ENCODE measurements at places on chromosomes 7 and 10.

DNA sequence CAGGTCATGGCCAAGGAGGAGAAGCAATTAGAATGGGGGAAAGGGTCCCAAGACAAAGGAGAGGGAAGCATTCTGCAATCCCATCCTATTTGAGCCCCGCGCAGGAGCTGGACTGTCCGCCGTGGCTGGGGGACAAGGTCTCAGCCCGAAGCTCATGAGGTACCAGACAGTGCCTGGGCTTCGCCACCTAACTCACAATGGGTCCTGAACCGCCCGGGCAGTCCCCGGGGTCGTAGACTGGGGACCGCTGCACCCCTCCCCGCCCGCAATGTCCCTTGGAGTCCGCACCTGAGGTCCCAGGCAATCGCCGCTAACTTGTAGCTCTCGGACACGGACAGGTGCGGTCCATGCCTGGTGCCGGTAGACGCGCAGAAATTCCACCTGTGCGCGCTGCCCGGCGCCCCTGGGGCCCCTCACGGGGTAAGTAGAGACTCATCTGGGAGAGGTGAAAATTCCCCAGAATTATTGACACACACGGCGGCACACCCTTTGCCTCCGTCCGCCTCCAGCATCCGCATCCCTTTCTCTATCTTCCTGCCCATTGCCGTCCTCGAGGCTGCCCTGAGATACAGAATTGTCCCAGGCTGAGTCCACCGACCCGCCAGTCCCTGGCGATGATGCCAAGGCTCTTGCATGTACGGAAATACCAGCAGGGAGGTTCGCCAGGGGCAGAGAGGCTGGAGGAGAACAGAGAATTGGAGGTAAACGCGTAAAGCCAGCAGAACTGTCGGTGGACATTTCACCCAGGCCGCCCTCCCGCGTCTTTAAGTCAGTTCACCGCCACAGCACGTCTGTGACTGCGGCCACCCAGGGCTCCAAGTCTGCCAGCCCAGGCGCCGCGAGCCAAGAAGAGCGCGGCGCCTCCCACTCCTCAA lies 1.8 kb downstream of the CHRM2 start:
- no peak for DNase-seq

- no peak for DNase-seq
Observed at GRCh38 chr10:79405221-79405994, 40.0 kb downstream of the ZCCHC24 start.

- DNase-seq, result no peak
Observed at GRCh38 chr7:139457153-139457946, 26.1 kb downstream of the KLRG2 start.

- DNase-seq, result no peak
Observed at GRCh38 chr7:138254444-138254843, 178.2 kb downstream of the AKR1D1 start.

DNA sequence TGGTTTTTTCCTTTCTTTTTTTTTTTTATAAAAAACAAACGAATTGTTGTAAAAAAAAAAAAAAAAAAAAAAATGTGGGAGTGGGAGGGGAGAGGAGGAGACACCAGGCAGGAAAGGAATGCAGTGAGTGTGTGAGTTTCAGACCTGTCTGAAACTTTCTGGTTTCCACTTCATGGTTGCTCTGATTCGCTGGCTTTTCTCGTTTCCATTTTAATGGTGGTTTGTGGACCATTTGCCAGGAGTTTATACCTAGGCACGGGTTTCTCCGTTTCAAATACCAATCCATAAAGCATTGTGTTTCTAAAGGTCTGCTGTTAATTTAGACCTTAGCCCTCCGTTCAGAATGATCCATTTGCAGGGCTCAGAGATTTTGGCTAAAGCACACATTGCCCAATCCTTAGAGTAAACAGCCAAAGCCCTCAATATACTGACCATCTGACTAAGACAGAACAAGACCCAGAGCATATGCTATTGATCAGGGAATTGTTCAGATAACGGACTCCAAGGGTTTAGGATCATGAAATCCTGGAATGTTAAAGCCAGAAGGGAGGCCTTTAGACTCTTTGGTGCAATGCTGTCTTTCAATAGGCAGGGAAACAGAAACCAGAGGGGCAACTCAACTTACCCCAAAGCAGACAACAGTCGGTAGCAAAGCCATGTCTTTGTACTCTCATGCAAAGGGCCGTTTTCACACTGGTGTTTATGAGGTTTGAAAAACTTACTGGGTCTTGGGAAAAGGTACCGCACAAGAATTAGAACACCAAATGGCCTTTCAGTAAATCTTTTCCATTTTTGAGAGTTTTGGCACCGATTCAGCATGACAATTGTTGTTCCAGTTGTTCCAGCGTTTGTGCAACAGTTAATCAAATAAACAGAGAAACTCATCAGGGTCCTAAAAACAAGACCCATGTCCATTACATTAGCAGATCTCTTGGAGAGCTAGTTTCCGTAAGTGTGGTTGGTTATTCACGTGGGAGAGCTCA lies 94.3 kb upstream of the AGBL3 start:
- DNase-seq, result no peak

DNA sequence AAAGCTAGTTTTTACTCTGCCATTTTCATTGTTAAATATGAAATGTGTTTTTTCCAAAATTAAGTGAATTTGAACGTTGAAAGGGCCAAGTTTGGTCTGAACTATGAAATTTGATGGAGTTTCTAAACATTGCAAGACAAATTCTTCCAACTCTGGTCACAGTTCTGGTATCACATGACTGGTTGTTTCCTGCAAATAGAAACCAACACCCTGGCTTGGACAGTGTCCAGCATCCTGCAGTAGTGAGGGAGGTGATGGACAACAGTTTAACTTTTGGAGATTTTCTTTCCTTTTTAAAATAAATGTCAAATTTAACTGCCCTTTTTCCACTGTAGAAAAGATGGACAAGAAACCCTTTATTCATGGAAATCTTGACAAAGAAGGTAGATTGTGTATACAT lies 54.8 kb upstream of the AGBL3 start:
- DNase-seq, result no peak

DNA sequence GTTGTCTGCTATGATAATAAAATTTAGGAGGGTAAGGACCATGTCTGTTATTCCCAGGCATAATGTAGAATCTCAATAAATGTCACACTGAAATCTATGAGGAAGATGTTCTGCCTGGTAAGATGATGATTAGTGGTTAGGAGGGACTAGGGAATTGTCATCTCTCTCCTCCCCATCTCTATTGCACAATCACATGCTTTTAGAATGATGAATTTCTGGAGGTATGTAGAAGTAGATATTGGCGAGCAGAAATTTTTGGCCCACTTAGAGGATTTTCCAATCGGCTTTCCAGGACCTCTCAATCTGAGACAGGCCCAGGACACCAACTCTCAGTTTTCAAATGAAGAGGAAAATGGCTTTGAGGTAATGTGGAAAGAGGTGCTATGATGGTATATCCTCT lies 2.0 kb upstream of the PITX3 start:
- DNase-seq, result no peak

GRCh38 chr7:135665042-135665441 lies 2.7 kb downstream of the STMP1 start:
- no peak for DNase-seq

DNA sequence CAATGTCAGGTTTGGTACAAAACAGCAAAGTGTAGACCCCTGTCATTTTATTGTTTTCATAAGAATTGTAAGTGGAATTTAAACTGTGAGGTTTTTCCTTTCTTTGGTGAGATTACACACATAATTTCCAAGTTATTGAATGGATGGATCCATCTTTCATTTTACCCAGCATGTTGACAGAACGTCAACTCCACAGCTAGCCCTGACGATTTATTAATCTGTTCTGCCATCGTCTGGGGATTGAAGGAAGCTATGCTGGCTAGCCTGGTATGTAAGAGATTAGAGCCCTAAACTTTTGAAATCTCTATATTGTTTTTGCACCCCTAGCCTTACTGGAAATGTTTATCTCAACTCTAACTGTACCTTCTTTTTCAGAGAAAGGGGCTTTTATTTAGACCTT lies 8.6 kb downstream of the WNT16 start:
- DNase-seq, result no peak

GRCh38 chr7:69825113-69825972 lies 227.1 kb downstream of the AUTS2 start:
- no peak for DNase-seq

GRCh38 chr10:11551916-11552602 lies 59.4 kb downstream of the USP6NL start:
- DNase-seq, result no peak

GRCh38 chr10:97120370-97120769 lies 65.4 kb downstream of the SLIT1 start:
- DNase-seq, result no peak

DNA sequence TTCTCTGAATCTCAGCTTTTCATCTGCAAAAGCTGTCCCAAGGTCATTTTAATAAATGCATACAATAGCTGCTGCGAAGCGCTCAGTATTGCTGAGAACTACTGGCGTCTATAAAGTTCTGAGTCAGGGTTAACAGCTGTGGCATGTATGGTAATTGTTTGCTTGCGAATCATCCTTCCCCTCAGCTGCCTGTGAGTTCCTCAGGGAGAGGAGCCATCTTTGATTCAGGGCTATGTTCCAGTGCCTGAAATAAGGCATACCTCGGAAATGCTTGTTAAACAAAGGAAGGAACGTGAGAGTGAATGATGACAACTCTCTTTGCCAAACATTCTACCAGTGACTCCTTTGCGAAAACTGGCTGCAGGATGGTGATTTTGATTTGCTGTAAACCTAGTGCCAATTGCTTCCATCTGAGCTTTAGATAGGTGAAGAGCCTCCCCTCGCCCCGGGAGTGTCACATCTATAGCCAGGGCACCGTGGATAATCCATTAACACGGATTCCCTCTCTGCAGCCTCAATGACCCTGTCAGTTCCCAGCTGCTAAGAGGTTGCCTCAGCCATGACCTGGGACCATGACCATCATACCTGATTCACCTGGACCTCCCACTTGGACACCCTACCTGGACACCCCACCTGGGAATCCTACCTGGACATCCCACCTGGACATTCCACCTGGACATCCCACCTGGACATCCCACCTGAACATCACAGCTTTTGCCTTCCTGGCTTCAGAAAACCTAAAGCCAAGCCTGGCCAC lies 39.6 kb downstream of the GPRIN2 start:
- no peak for DNase-seq

GRCh38 chr10:132482090-132482800 lies 55.3 kb upstream of the INPP5A start:
- no peak for DNase-seq

GRCh38 chr7:105580022-105580740 lies 1.1 kb downstream of the EFCAB10 start:
- no peak for DNase-seq

DNA sequence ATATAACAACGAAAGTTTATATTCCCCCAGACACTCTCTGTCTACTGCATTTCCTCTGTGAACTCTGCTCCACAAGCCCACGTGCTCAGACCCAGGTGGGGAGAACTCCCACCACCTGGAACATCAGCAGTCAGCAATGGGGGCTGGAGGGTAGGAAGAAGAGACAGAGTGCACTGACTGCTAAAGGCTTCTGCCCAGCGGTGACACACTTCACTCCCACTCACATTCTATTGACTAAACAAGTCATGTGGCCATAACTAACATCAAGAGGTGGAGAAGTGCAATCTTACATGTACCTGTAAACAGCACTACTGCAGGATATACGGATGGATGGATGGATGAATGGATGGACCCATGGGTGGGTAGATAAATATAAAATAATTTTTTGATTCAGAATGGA lies 122.2 kb downstream of the MPP7 start:
- DNase-seq, result no peak

Measured in activated CD8-positive, alpha-beta memory T cell treated with anti-CD3 and anti-CD28 coated beads for 48 hours (primary cell).